Stimulated activated CD4-positive, alpha-beta T cell treated with anti-CD3 and anti-CD28 coated beads, Interleukin-1b, Interleukin-23, amount 100 ng/mL, for 1 hour (primary cell): ENCODE measurements at places on chromosomes 6 and 20.

DNA sequence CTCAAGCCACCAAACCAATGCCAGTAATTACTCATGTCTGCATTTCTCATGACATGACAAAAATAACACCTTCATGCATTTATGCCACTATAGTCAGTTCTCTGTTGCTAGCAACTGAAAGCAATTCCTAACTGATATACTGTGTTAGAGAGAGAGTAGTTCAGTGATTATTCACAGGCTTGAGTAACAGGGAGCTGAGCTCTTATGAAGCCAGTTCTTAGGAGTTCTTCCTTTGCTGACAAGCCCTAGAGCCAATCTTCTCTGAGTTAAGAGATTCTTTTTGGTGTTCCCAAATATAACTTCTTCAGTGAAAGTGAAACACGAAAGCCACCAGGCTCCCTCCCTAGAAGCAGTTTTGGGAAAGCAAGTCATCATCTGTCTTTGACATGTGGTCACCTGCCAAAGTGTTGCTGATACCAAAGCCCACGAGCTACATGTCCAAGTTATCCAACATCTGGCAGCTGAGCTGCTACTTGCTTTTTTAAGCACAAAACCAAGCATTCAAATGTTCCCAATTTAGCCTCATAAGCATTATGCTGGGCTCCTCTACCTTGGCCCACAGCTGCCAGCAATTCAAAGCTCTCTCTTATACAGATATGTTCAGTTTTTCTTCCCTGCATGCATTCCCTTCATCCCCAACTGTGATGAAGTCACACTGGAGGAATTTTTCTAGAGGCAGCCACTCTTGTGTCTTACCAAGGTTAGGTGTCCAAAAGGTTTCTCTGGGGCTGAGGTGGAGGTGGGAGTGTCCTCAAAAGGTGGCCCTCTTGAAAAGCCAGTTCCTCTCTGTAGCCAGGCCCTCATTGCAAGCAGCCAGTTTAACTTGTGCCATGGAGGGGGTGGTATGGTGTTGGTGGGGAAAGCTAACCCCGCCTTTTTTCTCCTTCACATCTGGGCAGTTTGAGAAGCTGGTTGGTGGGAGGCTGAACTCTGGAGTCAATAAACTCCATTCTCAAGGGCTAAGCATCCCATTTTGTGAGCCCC lies 92.7 kb upstream of the ARMC2 start:
- no peak for DNase-seq

GRCh38 chr20:61886721-61887595 lies 178.7 kb downstream of the TAF4 start:
- DNase-seq, result no peak

DNA sequence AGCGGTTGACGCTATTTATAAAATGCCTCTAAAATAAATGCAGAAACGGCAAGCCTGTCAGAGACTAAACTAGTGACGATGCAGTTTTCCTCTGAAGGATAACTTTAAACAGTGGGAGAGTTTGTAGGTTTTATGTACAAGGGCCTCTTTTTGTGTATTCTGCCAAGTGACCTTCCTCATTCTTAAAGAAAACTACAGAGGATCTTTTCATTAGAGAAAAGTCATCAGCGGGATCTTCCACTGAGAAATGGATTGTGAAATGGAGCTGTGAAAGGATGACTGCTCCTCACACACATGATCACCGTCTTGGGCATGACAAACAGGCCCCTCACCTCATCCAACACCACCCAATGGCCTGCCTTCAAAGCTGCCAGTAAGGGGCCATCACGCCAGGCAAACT lies 89.0 kb upstream of the LYRM2 start:
- no peak for DNase-seq

DNA sequence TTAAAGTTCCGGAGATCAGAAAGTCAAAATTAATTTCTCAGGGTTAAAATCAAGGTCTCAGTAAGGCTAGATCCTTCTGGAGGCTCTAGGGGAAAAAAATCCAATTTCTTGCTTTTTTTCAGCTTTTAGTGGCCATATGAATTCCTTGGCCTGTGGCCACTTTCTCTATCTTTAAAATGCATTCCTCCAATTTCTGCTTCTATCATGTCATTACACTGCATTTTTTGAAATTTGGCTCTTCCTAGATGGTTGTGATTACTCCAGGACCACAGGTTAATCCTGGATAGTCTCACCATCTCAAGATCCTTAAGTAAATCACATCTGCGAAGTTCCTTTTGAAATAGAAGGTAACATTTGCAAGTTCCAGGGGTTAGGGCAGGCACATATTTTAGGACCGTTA lies 1294.9 kb upstream of the CITED2 start:
- DNase-seq, result no peak

- no peak for DNase-seq
These were observed 35.7 kb downstream of the RRBP1 start for GRCh38 chr20:17646209-17646960.

GRCh38 chr20:48006036-48006833 lies 221.0 kb upstream of the SULF2 start:
- DNase-seq, result no peak

- no peak for DNase-seq
These were observed 191.6 kb upstream of the SUPT3H start for GRCh38 chr6:45569210-45569945.

DNA sequence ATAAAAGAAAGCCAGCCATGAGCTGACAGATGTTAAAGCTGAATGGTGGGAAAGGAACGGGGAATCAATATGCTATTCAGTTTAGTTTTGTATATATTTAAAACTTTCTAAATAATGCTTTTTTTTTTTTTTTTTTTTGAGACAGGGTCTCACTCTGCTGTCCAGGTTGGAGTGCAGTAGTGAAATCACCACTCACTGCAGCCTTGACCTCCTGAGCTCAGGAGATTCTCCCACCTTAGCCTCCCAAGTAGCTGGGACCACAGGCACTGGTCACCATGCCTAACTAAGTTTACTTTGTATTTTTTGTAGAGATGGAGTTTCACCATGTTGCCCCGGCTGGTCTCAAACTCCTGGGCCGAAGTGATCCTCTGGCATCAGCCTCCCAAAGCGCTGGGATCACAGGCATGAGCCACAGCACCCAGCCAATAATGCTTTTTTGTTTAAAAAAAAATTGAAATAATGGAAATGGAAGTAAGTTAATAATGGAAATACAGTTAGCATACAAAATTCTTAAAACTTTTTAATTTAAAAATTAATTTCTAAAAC lies 19.1 kb downstream of the EPB41L2 start:
- DNase-seq, result no peak

DNA sequence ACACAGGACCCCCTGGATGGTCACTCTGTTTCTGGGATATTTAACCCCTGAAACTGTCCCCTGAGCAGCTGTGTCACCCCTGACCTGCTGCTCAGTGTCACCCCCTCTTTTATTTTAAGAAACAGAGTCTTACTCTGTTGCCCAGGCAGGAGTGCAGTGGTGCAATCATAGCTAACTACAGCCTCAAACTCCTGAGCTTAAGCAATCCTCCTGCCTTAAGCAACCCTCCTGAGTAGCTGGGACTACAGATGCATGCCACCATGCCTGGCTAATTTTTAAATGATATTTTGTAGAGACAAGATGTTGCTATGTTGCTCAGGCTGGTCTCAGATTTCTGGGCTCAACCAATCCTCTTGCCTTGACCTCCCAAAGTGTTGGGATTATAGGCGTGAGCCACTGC lies 21.5 kb upstream of the GTSF1L start:
- no peak for DNase-seq

- DNase-seq, result no peak
These were observed 33.6 kb upstream of the ID4 start for GRCh38 chr6:19803331-19804204.

- no peak for DNase-seq
These were observed 7.7 kb upstream of the IRF4 start for GRCh38 chr6:383856-384255.

DNA sequence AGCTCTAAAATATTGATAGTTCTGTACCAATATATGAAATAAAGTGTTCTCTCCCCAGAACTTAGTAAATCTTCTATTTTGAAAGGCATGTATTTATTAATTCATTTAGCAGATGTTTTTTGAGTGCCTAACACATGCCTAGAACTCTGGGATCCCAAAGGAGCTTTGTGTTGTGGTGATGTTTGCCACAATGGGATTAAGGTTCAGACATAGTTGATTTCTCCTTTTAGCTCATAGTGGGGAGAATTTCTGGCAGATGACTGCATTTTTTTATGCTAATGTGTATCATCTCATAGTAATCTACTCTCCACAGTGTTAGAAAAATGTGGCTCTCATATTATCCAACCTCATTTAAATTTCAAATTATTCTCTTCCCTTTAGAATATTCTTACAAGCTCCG lies 21.7 kb downstream of the MYB start:
- no peak for DNase-seq

- DNase-seq, result no peak
These were observed 86.2 kb downstream of the AHI1 start for GRCh38 chr6:135411339-135411738.

- no peak for DNase-seq
These were observed 22.4 kb downstream of the SYNCRIP start for GRCh38 chr6:85620308-85620707.

DNA sequence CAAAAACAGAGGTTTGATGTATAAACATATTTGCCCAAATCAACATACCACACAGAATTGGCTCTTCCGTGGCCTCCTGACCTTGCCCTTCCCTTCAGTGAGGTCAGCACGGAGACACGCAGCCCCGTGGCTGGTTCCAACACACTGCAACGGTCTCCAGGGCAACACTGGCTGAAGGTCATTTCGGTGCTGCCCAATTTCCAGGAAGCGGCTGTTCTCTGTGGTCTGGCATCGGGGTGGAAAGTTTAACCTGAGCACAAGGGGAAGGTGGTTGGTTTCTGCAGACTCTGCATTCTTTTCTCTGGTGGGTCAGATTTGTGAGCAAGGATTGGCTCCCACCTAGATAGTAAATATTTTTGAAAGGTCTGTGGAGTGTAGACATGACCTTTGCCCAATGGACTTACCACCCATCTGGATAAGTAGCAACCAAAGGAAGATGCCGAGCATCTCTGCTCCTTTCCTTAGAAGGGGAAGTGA lies 177.6 kb upstream of the PHACTR1 start:
- no peak for DNase-seq

- DNase-seq, result no peak
These were observed 689.3 kb downstream of the HACE1 start for GRCh38 chr6:104170401-104170800.

DNA sequence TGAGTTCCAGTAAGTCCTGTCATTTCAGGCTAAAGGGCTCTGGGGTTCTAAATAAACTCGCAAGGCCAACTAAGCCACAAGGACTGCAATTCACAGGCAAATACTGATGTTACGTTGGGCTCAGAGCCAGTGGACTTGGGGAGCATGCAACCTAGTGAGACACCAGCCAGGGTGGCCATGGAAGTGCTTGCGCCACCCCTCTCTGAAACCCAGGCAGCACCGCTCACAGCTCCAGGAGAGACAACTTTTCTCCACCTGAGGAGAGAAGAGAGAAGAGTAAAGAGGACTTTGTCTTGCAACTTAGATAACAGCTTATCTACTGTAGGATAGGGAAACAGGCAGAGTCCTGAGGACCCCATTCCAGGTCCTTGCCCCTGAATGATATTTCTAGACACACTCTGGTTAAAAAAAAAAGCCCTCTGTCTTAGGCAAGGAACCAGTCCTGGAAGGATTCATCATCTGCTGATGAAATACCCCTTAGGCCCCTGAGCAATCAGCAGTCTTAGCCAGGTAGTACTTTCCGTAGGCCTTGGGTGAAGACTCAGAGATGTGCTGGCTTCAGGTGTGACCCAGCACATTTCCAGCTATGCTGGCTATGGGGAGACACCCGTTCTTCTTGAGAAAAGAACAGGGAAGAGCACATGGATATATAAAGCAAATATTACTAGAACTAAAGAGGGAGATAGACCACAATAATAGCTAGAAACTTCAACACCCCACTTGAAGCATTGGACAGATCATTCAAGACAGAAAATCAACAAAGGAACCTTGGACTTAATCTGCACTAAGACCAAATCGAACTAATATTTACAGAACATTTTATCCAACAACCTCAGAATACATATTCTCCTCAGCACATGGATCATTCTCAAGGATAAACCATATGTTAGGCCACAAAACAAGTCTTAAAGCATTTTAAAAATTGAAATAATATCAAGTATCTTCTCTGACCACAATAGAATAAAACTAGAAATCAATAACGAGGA lies 31.5 kb upstream of the TBC1D32 start:
- no peak for DNase-seq

DNA sequence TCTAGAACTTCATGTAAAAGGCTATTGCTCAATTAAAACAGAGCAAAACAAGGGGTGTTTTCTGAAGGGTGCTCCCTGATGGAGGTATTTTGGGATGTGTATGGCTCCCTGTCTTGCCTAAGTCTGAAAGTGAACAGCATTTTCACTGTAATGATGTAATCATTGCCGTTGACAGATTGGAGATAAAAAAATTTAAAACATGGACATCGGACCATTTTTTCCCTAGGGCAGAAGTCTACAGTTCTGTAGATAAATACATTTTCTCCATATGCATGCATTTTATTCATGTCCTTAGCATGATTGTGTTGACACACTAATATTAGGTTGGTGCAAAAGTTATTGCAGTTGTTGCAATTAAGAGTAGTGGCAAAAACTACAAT lies 85.1 kb upstream of the ATXN1 start:
- no peak for DNase-seq

DNA sequence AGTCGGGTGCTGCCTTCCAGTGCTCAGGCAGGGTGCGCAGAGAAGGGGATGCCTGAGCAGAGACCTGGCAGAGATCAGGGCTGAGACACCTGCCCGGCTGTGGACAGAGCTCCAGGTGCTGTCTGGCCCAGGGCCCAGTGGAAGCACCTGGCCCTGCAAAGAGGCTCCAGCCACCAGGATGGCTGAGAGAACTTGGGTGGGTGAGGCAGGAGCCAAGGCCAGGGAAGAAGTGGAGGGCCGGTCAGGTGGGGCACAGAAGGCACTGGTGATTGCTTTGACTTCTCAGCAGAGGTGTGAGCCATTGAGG lies 31.2 kb downstream of the PNLDC1 start:
- DNase-seq, result no peak

- DNase-seq, result no peak
These were observed 7.3 kb upstream of the ITPR3 start for GRCh38 chr6:33613795-33614168.

DNA sequence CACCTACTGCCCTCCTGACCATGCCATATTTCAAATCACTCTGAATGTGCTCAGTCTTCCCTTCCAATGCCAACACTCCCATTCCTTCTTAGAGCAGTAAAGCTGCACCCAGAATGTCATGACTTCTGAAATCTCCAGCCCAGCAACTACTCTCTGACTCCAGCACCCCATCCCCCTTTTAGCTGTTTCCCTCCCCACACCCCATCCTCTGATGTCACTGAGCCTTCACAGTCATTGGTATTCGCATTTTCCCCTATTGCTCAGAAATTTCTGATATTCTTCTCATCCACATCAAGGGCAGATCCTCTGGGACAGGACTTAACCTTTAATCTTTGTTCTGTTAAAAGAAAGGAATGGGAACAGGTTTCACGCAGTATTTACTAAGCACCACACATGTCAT lies 67.1 kb upstream of the SLC4A11 start:
- no peak for DNase-seq

GRCh38 chr6:157620944-157621343 lies 202.1 kb upstream of the SNX9 start:
- no peak for DNase-seq
